A549 treated with CORT108297 at 1 μM for 4 hours (cell line): ENCODE measurements at places on chromosomes 16 and 17. TPM values are rescaled to one million over a fixed set of nuclear protein-coding genes. Genes with fewer than 3 reads are reported as not detected.

CARD14 gene
- total RNA-seq, result 0.06 to 0.27 TPM (median 0.13 TPM) in 5 replicates

POLG2 gene
- total RNA-seq, result 15.6 to 19.1 TPM (median 17.6 TPM) in 5 replicates

BANP gene
- total RNA-seq, result 17.3 to 20.5 TPM (median 19.2 TPM) in 5 replicates

RPGRIP1L gene
- 9.5 to 11.3 TPM (median 10.8 TPM) in 5 replicates for total RNA-seq

GPT2 gene
- 11.7 to 14.7 TPM (median 11.9 TPM) in 5 replicates for total RNA-seq

IRX3 gene
- 4.1 to 5.5 TPM (median 4.4 TPM) in 5 replicates for total RNA-seq

CASKIN1 gene
- 0.32 to 0.66 TPM (median 0.56 TPM) in 5 replicates for total RNA-seq

CHST4 gene
- 0.05 to 0.13 TPM (median 0.08 TPM) in 4 of 5 replicates, not detected in the other for total RNA-seq

FAHD1 gene
- 47.7 to 53.9 TPM (median 52.3 TPM) in 5 replicates for total RNA-seq

PLEKHH3 gene
- 13.0 to 22.6 TPM (median 19.9 TPM) in 5 replicates for total RNA-seq

HEATR9 gene
- not detected in 5 replicates for total RNA-seq

NACA2 gene
- not detected in 5 replicates for total RNA-seq

BICDL2 gene
- not detected in 5 replicates for total RNA-seq

GPR179 gene
- 0.02 to 0.06 TPM (median 0.03 TPM) in 5 replicates for total RNA-seq

SEPTIN12 gene
- total RNA-seq, result 0.16 TPM in 1 of 5 replicates, not detected in the others

MILR1 gene
- 1.3 to 2.4 TPM (median 2.0 TPM) in 5 replicates for total RNA-seq

TBC1D28 gene
- total RNA-seq, result not detected in 5 replicates

AHSP gene
- not detected in 5 replicates for total RNA-seq

CACNG5 gene
- 0.10 TPM in 1 of 5 replicates, not detected in the others for total RNA-seq

TMED6 gene
- total RNA-seq, result 0.11 TPM in 1 of 5 replicates, not detected in the others

CD300A gene
- total RNA-seq, result 0.07 to 0.12 TPM (median 0.07 TPM) in 3 of 5 replicates, not detected in the others

HP gene
- 0.47 to 0.53 TPM in 2 of 5 replicates, not detected in the others for total RNA-seq
